ENCODE measurements at places on chromosomes 16 and 17.

GRCh38 chr16:89052890-89053724 is 40.5 kb upstream of the ACSF3 start:
- DNase-seq: peak; percentile 27

GRCh38 chr17:35531160-35531559 is 6.3 kb downstream of the SLFN12L start:
- no peak for DNase-seq

DNA sequence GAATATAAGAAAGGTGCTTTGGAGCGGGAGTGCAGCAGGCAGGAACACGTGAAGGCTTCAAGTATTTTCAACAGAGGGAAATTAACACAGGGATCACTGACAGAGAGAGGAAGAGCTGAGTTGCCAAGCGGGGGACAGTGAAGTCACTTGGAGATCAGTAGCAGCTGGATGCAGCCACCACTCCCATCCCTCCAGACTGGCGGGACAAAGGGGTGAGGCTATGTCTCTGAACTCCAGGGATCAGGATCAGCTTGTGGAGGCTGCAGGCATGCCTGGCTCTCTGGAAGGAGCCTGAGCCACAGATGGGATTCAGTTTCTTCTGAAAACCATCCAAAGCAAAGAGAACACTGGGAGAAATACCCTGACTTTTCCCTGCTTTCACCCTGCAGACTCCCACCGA is 113.7 kb upstream of the IRX3 start:
- no peak for DNase-seq

DNA sequence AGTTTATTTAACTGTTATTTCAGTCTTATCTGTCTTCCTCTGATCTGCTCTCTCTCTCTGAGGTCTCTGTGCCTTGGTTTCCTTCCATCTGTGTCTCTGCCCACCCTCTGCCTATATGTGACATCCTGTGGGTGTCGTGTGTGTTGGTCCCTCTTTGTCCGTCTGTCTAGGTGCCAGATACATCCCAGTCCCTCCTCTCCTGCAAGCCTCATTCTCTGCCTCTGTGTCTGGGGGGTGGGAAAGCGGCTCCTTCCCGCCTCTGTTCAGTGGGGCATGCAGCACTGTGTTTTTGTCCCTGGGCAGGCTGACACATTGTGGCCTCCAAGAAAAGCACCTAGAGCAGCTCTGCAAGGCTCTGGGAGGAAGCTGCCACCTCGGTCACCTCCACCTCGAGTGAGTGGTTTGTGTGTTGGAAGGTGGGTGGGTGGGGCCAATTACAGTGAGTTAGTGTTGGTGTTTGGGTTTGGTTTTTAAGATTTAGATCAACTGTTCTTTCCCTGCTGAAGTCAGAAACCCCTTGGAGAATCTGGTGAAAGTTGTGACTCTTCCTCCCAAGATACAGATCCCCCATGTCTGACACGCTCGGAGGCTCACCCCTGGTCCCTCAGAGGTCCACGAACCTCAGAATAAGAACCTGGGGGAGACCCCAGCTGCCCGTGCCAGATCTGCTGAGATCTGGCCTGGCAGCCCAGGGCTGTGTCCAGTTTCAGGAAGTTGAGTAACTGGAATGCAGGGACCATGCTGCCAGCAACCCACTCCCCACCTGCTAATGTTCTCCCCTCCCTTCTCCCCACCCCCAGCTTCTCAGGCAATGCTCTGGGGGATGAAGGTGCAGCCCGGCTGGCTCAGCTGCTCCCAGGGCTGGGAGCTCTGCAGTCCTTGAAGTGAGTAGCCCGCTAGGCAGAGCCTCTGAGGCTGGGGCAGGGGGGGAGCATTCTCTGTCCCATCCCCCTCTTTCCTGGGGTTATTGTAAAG is 50.9 kb upstream of the CPNE2 start:
- peak; percentile 93 for DNase-seq

- DNase-seq: peak; percentile 94
Observed at GRCh38 chr16:68843482-68844210, at the start of gene TANGO6. TANGO6 (plus strand) TSS chr16:68843531; CDS start chr16:68843618, 87 bp downstream.

DNA sequence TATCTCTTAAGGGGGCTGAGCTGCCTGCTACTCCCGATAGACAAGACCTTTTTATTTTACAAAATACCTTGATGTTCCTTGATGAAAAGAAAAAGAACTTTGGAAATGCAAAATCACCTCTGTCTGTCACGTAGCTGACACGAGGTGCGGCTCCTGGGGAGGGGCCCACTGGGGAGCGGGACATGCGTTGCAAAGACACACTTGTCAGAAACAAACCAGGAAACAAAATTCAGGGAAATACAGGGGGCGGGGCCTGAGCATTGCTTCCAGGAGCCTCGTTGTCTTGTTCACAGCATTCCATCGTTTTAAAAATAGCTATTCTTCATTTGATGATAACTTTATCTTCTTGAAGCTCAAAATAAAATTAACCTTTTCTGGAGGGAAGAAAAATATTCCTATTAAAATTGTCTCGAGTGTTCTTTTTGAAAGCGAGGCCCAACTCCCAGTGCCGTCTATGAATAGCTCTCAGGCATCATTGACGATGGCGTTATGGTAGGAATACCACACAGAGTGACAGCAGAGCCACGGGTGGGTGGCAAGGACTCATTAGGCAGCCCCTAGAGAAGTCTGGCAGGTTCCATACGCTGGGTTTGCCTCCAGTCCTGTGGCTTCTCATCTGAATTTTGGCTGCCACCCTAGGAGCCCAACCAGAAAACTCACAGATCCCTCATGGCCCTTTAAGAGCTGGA is 286.9 kb downstream of the CPPED1 start:
- no peak for DNase-seq

DNA sequence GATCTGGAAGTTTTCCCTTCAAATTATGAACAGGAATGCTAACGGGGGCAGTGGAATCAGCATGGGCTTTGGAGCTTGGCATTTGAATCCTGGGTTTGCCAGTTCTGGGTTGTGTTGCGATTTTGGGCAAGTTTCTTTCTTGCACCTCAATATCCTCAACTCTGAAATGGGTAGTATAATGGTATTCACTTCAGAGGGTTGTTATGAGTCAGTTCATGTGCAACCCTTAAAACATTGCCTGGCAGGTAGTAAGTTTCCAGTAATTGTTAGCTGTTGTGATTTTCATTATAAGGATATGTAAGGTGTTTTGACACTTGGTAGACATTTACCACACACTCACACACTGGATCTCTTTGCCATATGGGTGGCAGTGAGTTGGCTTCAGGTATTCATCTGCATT is 33.4 kb downstream of the SNX29 start:
- no peak for DNase-seq

GRCh38 chr17:43665084-43665936 is 3.6 kb upstream of the MEOX1 start:
- no peak for DNase-seq

DNA sequence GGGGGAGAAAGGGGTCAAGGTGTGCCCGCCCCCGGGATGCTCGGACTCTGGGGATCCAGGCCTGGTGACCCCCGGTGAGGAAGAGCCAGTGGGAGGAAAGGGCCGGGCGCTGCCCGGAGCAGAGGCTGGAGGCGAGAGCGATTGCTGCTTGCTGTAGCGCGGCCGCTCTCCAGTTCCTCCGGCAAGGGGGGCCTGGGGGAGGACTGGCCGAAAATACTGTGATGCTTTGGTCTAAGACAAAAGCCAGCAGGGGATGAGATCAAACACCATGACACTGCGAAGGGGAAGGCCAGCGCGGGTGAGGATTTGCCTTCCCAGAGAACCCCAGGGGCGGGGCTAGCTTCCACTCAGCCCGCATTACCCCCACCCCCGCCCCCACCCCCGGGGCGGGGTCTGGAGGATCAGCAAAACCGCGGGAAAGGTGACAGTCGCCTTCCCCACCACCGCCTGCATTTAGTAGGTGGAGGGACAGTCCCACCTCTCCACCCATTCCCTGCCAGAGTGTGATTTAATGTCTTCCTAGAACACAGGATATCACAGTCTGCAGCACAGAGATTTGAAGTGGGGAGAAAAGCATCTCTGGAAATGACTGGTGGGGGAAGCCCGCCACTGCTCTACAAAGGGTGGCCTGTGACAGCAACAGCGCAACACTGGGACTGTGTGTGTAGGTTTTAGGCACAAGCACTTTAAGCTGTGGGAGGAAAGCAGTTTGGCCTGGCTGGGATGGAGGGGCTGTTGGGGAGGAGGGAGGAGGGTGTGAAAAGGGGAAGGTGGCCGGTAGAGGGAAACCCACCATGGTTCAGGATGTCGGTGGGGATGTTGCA is 25.7 kb downstream of the MRC2 start:
- peak; percentile 79 for DNase-seq

DNA sequence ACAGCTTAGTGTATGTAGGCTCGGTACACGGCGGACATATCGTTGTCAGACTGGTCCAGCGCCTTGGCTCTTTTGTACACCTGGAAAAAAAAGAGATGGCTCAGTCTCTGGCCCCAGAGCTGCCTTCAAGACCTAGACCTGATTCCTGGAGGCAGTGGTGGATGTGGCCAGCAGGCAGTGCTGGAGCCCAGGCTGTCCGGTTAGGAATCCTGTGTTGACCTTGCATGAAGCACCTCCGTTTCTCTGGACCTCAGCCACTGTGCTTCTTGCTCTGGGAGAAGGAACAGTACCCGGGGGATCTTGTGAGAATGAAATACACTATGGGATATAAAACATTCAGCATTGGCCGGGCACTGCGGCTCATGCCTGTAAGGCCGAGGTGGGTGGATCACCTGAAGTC is 2.8 kb upstream of the ROGDI start:
- DNase-seq: no peak

- DNase-seq: peak; percentile 71
Observed at GRCh38 chr17:60139438-60140285, 10.1 kb upstream of the CA4 start.

- DNase-seq: no peak
Observed at GRCh38 chr17:13016881-13017654, 759 bp downstream of the ELAC2 start.

DNA sequence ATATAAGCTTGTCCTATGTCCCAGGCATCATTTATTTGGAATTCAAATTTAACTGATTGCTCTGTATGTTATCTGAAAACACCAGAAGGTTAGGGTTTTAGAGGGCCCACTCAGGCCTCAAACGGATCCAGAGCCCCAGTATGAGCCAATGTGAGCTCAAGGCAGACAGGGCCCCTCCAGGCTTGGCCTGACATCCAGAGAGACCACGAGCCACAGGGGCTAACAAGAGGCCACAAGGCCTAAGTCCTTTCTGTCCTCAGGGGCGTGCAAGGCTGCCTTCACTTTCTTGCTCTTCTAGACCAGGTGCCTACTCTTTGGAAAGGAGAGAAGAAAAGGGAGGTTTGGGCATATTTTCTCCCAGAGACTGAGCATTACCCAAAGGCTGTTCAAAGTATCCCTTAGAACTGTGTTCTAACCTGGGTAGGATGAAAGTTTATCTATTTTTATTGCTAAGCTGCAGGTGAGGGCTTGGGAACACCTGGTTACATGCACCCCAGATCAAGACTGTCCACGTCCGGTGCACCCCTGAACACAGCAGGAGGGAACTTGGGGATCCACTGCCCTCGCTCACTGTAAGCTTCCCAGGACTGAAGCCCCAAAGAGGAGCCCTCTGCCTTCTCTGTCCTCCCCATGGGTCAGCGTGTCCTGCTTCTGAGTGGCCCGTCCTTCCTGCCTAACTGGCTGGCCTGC is 1.5 kb upstream of the ENGASE start:
- no peak for DNase-seq

DNA sequence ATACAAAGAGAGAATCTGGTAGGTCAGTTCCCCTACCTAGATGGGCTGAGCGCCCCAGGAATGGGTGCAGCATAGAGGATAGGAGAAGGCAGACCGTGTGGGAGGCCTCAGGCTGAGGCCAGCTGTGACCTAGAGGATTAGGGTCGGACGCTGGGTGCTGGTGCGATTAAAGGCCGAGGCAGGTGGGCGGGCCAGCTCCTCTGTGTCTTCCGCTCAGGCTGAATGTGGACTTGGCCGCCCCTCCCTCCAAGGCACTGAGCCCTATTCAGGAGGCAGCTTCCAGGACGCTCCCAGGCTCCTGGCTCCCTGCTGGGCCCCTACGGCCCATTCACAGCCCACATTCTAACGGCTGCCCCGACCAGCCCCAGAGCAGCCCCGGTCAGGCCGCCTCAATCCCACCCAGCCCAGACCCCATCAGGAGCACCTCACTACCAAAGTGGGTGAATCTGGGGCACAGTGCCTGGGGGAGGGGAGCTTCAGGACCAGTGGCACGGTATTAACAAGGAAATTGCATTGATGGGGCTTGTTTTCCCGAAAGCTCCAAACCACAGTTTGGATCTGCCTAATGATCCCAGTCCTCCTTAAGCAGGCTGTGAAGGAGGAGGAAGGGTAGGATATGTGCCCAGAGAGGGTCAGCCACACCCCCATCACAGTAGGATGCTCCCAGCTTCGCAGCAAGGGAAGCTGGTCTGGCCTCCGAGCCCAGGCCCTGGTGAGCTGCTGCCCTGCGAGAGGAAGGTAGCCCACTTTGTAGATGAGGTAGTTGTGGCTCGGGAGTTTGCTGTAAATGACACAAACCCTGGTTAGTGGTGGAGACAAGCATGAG is 14.5 kb downstream of the RHBDL3 start:
- DNase-seq: no peak

- peak; percentile 44 for DNase-seq
Observed at GRCh38 chr17:56908001-56908542, 5.8 kb downstream of the TRIM25 start.

DNA sequence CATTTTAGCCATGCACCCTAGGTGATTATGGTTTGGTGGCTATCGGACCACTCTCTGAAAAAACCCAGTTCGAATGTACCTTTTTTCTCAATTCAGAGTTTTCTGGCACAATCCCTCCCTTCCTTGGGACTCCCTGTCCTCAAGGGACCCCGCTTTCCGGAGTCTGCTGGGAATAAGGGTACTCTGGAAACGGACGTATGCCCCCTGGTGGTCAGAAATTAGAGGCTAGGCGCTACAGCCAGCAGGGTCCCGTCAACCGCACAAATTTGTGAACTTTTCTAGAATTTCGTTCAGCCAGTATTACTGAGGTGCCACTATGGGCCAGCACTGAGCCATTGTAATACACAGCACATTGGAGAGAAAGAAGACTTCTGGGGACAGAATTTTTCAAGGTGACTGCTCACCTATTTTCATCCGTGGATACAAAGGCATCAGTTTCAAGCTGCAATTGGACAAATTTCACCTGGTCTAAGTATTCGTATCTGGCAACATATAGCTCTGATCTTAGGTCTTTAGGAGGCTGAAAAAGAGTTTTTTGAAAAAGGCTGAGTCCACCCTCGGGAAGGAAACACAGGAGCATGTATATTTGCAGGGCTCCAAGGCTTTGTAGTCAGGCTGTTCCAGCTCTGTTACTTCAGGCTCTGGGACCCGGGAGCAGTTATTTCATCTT is 27.1 kb upstream of the CRYBA1 start:
- peak; percentile 80 for DNase-seq

GRCh38 chr17:4953451-4953961 is 2.6 kb downstream of the ENO3 start:
- DNase-seq: no peak

GRCh38 chr17:20114466-20114865 is 105.3 kb downstream of the SPECC1 start:
- DNase-seq: no peak

- DNase-seq: peak; percentile 8
Observed at GRCh38 chr17:740240-741017, 8.0 kb downstream of the TLCD3A start.
